ENCODE measurements at places on chromosomes 12 and 14. TPM values are rescaled to one million over a fixed set of nuclear protein-coding genes. Genes with fewer than 3 reads are reported as not detected.

Gene JKAMP
- total RNA-seq, result 33.2 TPM

Gene CCDC177
- not detected for total RNA-seq

Gene PTCSC3
- not detected for total RNA-seq

Gene KRT8
- 175 TPM for total RNA-seq

Gene PRB2
- total RNA-seq, result not detected

Measured in right cardiac atrium (tissue), 5 donors.